ENCODE measurements at places on chromosomes 1 and 21.

GRCh38 chr1:12518931-12519692 lies 98.9 kb downstream of the DHRS3 start:
- DNase-seq, result peak; percentile 39

DNA sequence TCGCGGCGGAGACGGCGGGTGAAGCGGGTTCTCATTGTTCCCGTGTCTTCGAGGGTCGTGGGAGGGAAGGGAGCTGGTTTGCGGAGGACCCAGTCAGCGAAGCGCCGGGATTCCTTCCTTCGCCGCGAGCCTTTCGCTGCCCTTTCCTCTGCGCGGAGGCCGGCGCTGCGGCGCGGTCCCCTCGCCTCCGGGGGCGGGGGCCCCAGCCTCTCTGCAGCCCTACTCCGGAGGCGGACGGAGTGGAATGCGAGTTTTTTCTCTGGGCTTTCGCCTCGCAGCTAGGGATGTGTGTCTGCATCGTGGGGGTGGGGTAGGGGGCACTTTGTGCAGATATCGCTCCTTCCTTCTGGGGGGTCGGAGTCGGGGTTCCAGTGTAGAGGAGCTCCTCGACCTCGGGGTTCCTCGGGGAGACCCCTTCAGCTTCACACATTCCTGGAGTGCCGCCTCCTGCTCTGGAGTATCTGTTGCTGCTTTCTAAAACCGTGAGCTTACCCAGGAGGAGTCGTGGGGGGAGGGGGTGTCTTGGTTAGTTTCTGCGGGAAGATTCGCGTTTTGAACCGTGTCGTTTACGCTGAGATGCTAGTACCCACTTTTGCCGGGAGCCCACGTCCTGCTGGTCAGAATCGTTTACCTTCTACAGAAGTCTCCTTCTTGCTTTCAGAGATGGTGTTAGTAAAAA lies 595 bp downstream of the RNF2 start:
- DNase-seq, result no peak

DNA sequence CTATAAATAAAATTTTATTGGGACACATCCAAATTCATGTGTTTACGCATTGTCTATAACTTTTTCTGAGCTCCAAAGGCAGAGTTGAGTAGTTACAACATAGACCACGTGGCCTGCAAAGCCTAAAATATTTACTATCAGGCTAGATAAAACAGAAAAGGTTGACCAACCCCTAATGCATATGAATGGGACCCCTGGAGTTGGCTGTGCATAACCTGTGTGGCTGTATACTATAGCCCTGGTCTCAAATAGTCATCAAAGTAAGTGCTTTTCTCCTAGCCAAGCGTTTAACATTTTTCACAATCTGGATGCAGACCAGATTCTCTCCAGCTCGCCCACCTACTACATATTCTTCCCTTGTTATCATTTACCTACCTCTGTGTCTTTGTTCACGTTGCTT lies 60.4 kb downstream of the CYYR1 start:
- DNase-seq, result no peak

DNA sequence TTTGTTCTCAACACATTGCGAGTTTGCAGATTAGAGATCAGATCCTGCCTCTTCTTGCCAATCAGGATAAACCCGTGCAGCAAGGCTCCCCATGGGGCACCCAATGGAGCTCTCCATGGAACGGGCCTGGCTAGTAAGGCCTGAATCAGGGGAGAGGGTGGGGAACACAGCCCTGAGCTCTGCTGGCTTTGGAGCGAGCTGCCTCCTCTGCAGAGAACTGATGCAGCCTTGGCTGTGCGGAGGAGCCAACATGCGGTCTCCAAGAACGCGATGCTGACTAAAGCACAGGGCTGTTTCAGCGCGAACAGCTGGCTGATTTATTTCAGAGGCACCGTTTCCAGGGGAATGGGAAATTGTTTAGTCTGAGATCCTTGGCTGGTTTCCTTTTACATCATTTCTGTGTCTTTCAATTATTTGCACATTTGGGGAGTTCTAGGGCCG lies 139.7 kb downstream of the TSEN15 start:
- no peak for DNase-seq

- DNase-seq, result peak; percentile 64
Measured at GRCh38 chr1:198523182-198523950, 17.1 kb downstream of the ATP6V1G3 start.

DNA sequence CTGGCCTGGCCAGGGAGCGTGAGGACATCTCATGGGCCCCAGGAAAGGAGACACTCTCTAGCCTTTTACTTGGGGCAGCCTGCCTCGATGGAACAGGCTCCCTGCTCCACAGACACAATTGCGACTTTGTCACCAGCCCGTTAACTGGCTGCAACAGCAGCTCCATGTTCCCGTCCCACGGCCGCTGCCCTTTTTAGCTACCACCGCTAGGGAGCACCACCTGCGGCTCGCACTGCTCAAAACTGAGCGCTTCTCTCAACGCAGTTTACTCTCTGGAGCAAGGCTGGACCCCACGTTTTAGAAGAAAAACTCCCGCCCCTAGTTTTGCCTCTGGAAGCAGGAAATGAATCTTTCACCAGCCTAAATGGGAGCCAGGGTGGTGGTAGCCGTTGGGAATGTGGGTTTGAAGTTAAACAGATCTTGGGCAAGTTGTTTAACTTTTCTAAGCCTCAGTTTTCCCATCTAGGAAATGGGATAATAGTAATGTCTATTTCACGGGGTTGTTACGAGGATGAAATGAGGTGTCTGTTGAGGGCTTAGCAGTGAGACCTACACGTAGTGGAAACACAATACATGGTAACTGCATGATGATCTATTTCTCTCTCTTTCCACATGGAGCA lies 3.5 kb upstream of the LRRC38 start:
- no peak for DNase-seq

- DNase-seq, result no peak
Measured at GRCh38 chr1:45097944-45098343, 85.9 kb downstream of the UROD start.

GRCh38 chr1:119653839-119654170 lies 5.7 kb upstream of the ZNF697 start:
- no peak for DNase-seq

- no peak for DNase-seq
Measured at GRCh38 chr1:43437031-43437973, 16.4 kb downstream of the HYI start.

DNA sequence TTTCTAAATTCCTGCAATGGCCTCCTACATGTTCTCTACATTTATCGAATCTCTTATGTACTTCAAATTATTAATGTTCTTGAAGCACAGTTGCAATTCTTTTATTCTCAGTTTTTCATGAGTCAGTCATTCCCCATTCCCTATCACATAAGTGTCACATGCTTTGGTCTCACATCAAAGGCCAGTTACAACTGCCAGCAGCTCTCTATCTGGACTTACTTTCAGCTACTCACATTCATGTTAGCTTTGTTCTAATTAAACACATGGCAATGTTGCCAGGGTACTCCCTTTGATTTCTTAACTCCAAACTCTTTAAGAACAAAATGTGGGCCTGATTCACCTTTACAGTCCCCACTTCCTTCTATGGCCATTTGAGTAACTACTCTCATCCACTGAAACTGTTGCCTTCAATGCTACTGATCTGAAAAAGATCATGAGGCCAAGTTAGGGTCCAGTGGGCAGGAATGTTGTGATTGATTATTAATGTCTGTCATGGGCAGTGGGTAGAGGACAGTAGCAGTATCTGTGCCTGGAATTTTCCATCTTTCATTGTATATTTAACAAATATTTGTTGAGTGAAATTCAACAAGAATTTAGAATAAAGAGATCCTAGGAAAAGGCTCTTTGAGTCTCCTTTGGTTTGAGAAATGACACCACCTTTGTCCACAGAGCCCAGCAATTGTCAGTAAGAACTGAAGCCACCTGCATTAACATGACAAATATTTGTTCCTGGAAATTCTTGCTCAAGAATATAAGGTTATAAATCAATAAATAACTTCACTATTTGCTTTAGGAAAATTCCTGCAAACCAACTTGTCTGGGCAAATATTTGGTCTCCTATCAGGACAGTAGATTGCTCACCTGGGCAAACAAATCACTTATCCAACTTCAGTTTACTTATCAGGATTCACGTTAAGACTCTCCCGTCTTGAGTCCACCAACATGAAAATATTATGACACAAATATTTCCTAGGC lies 153.6 kb upstream of the SAMSN1 start:
- no peak for DNase-seq

GRCh38 chr1:48236716-48237470 lies 14.4 kb downstream of the SLC5A9 start:
- DNase-seq, result no peak

DNA sequence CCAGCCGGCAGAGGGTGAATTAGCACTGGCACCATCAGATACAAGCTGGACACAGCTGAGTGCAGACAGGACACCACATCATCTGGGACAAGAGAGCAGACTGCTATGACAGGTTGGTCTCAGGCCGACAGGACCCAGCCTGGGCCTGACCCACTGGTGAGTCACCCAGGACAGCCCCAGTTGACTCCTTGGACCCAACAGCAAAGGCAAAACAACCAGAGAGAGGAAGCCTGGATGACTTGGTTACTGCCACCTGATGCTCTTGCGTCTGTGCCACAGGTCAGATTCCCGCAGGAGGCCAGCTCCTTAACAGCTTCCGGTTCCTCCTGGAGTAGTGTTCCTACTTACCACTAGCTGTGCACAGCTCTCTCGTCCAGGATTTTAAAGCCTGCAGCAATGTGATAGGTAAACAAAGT lies 18.5 kb downstream of the CCN1 start:
- no peak for DNase-seq

GRCh38 chr1:170790651-170791071 lies 126.7 kb downstream of the PRRX1 start:
- no peak for DNase-seq

- no peak for DNase-seq
Measured at GRCh38 chr1:228935198-228935663, 200.0 kb downstream of the RHOU start.

DNA sequence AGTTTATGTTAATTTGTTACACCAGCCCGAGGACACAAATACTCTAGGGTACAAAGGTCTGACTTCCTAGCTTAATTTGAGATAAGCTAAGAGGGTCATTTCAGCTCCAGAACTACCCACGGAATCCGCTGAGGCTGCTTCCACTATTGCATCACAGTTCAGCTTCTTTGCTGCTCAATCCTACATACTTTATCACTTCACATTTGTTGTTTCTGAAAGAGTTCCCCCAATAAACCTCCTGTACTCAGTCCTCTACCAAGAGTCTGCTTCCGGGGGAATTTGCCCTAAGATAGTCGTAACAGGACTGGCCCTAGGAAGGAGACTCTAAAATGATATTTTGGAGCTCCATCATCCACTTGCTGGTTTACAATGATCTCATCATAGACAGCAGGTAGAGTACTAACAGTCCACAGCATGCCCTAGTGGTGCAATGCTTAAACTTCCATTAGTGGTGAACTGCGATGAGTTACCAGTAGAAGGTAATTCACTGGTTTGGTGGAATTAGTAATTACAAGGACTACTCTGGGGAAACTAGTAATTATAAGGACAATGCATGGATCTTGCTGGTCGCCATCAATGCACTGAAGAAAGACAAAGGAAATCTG lies 229.3 kb downstream of the USH2A start:
- no peak for DNase-seq

DNA sequence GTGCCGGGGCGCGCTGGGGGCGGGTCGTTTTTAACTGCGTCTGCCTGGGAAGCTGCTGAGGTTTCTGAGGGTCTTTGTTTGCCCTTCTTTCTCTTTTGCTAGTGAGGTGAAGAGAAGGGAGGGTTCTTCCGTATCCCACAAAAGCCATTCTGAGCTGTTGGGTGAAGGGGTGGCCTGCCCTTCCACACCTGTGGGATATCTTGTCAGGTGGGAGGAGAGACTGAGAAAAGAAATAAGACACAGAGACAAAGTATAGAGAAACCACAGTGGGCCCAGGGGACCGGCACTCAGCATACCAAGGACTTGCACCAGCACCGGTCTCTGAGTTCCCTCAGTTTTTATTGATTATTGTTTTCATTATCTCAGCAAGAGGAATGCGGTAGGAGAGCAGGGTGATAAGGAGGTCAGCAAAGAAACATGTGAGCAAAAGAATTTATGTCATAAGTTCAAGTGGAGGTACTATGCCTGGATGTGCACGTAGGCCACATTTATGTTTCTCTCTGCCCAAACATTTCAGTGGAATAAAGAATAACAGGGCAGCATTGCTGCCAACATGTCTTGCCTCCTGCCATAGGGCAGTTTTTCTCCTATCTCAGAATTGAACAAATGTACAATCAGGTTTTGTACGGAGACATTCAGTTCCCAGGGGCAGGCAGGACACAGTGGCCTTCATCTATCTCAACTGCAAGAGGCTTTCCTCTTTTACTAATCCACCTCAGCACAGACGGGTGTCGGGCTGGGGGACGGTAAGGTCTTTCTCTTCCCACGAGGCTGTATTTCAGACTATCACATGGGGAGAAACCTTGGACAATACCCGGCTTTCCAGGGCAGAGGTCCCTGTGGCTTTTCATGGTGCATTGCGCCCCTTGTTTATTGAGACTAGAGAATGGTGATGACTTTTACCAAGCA lies 972 bp downstream of the PGBD2 start:
- DNase-seq, result no peak

DNA sequence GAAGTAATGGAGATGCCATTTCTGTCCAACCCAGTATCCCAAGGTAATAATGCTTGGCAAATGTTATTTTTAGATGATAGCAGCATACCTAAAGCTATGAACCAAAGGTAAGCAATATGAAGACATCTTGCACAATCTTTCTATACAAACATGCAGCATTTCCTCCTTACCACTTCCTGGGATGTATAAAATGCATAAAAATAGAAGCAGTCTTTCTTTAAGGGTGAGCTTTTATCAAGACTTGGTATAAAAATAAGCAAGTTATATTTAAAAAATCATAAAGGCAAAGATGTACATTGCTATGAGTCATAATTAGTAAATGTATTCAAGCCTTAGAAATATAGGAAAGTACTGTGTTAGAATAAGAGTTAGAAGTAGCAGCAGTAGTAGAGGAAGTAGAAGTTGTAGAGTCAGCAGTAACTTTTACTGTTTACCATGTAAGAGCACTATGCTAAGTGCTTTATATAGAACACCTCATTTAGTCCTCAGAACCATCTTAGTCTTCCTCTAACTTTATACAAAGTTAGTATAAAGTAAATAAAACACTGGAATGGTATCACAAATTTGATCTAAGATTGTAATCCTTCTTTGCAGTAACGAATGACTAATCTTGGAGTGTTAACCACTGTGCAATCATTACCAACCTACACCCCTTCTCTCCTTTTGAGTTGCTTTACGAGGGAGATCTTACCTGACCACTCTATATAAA lies 371.3 kb downstream of the VAV3 start:
- no peak for DNase-seq

GRCh38 chr1:85264150-85264549 lies 4.7 kb upstream of the C1orf52 start:
- DNase-seq, result no peak

DNA sequence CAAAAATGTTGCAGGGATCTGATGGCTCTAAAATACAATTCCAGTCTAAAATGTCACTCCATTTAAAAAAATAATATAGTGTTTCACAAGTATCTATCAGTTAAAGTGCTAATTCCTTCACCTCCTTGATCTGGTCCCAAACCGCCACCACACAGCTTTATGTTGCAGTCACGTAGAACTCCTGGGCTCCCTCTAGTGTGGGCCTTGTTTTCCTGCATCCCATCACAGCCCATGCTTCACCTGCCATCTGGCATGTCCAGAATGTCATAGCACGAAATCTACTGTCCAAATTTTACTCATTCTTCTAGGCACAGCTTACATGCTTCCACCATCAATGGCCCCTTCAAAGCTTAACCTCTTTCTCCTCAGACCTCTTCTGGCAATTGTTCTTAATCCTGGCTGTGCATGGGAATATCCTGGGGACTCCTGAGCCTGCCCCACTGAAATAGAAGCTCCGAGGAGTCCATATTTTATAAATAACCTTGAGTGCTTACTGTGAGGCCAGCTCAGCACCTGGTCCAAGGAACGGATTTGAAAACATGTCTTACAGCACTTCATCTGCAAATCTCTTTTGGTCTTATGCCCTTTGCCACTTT lies 15.5 kb downstream of the FYB2 start:
- DNase-seq, result no peak

- no peak for DNase-seq
Measured at GRCh38 chr1:46520063-46520911, 30.7 kb downstream of the DMBX1 start.
